COR-L47 (cell line): ENCODE measurements at places on chromosomes 6 and 20.

- DNase-seq: peak; percentile 47
Observed at GRCh38 chr20:728256-728944, 39.9 kb downstream of the SLC52A3 start.

- DNase-seq: no peak
Observed at GRCh38 chr20:61754976-61755778, 310.5 kb downstream of the TAF4 start.

GRCh38 chr6:157651731-157652490 lies 171.1 kb upstream of the SNX9 start:
- DNase-seq: no peak

DNA sequence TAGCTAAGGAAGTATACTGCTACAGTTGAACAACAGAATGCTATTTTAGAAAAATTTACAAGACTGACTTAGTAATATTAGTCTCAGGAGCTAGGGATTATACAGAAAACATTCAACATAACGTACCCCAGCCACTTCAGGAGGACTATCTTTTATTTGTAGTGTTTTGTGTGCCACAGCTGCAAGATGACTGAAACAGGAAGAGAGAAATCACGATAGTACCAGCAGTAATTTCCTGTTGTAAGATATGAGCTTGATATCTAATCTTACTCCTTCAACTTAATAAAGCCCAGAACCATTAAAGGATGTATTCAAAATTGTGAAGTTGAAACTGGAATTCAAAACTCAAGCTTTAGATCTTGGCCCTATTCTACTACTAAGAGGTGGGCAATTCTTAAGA lies 42.1 kb downstream of the SLC35A1 start:
- DNase-seq: no peak

DNA sequence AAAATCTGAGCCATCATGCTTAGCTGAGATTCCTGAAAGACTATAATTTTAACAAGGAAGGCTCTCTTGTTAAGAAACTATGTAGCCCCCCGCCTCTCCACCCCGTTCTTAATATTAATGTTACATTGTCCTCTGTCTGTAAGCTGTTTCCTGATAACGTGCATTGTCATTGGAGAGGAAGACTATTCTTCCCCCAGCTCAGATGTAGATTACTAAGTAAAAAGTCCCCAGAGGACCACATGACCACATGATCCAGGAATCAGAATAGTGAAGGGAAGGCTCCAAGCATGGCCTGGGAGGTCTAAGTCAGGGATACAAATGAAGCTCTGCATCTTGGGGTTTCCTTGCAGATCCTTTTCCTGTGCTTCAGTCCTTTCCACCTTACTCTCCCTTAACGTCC lies 106.4 kb downstream of the JARID2 start:
- DNase-seq: no peak

DNA sequence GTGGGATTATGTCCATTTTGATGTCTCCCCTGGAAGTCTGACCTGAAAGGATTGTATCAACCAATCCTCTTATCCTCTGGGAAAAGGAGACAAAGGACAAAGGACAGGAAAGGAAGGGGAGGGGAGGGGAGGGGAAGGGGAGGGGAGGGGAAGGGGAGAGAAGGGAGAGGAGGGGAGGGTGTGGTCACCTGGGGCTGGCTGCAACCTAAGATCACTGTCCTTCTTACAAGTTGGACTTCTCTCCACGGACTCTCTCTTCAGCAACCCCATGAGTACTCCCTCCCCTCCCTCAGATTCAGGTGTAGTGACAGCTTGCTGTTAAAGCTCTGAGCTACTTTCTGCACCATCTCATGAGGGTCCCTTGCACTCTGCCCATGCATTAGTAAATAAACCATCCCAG lies 58.9 kb upstream of the KLHL31 start:
- DNase-seq: no peak

GRCh38 chr6:13229205-13230085 lies 98.9 kb downstream of the TBC1D7 start:
- DNase-seq: no peak

GRCh38 chr20:50373674-50374286 lies 136.4 kb upstream of the PTPN1 start:
- peak; percentile 25 for DNase-seq

GRCh38 chr6:7080311-7080710 lies 27.4 kb upstream of the RREB1 start:
- DNase-seq: no peak

DNA sequence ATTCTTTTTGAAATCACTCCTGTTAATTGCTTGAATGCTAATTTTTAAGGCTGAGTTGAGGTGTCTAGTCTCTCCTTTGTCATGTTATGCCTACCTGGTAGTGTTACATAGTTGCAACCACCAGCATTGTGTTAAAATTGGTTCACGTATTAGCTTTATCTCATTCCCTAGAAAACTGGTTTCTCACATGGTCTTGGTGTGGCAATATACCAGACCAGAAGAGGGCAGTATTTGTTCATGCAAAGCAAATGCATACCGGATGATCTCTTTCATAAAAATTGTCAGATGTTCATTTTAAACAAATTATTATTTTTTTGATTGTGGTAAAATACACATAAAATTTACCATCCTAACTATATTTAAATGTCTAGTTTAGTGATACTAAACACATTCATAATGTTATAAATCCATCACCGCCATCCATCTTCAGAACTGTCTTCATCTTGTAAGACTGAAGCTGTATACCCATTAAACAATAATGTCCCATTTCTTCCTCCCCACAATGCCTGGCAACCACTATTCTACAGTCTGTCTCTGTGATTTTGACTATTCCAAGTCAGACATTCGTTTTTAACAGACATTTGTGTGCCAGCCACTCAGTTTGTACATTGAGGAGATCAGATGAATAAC lies 92.8 kb downstream of the ATRN start:
- peak; percentile 11 for DNase-seq

DNA sequence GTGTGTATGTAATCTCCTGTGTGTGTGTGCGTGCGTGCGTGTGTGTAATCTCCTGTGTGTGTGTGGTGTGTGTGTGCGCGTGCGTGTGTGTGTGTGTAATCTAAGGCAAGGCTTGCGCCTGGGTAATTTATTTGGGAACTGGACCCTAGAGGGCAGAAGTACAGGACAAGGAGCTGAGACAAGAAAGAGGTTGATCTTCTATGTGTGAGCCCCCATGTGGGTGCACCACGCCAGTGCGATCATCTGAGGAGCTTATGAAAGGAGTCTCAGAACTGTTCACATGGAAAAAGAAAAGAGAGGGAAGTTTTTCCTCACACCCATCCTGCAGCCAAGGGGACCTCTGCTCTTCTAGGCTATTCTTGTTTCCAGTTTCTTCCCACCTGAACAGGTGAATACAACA lies 220.1 kb upstream of the GGTLC1 start:
- no peak for DNase-seq
